ENCODE measurements at places on chromosomes 16 and 17.

DNA sequence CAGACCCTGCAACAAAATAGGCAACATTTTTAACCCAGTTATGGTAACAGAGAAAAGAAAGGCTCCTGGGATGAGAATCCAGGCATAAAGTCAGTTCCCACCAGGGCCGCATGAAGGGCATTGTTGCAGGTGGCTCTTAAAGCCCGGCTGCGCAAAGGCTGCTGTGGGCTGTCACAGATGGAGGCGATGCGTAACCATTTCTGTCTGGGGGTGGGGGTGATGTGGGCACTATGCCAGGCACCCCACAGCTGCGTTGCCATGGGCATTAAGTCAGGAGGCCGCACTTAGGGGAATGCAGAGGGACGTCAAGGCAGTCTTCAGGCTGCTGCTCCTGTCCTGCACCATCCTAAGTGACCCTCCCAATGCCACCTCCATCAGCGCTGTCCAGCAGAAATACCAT is 228.4 kb downstream of the CPPED1 start:
- DNase-seq: no peak

DNA sequence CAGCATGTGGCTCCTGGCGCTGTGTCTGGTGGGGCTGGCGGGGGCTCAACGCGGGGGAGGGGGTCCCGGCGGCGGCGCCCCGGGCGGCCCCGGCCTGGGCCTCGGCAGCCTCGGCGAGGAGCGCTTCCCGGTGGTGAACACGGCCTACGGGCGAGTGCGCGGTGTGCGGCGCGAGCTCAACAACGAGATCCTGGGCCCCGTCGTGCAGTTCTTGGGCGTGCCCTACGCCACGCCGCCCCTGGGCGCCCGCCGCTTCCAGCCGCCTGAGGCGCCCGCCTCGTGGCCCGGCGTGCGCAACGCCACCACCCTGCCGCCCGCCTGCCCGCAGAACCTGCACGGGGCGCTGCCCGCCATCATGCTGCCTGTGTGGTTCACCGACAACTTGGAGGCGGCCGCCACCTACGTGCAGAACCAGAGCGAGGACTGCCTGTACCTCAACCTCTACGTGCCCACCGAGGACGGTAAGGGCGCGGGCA is 645 bp downstream of the NLGN2 start:
- no peak for DNase-seq

DNA sequence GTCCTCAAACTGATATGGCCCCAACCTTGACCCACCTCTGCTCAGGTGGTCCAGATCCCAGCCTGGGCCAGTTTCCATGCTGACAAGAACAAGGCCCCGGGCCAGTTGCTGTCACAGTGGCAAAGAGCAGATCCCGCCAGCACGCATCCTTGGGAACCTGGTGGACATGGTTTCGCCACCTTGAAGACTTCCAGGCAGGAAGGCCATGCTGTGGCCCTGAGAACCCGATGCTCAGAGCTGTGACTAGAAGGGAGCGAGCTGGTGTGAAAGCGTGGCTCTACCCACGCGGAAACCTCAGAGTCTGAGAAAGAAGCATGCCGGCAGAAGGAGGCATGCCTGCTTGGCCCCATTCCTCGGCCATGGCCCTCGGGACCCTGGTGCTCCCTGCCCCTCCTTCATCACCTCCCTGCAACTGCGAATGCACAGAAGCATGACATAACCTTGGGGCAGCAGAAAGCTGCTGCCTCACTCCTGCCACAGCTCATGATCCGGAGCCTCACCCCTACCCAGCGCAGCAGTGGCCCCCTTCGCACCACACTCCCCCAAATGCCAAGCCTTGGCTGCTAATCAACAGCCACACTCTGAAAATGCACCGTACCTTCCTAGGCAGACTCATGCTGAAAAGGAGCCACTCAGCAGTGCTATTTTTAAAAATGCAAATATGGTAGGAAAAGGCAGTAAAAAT is 33.2 kb downstream of the UBE2O start:
- DNase-seq: no peak

- DNase-seq: no peak
Measured at GRCh38 chr17:36546418-36547093, 1.8 kb downstream of the GGNBP2 start.

- DNase-seq: no peak
Measured at GRCh38 chr17:13865650-13866049, 203.7 kb upstream of the COX10 start.

DNA sequence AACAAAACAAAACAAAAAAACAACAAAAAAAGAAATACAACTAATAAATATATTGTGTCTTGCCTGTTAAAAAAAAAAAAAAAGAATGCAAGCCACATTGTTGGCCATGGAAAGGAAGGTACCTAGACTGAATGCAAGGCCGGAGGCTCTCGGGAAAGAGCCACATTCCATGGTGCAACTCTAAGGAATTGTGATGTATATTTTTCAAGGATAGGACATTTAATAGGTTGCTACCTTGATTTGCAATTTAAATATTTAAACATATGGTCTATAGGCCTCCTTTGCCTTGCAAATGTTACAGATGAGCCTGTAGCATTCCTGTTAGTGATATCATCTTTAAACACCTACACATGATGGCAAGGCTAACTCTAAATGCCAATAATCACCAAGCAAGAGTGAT is 650.9 kb downstream of the TOX3 start:
- no peak for DNase-seq

GRCh38 chr16:27330542-27330941 is 16.8 kb downstream of the IL4R start:
- DNase-seq: no peak

GRCh38 chr16:72785171-72785570 is 262.8 kb downstream of the ZFHX3 start:
- DNase-seq: no peak

- no peak for DNase-seq
Measured at GRCh38 chr17:32907583-32907982, 20.4 kb upstream of the TMEM98 start.
